ENCODE measurements at places on chromosomes 13 and 19.

DNA sequence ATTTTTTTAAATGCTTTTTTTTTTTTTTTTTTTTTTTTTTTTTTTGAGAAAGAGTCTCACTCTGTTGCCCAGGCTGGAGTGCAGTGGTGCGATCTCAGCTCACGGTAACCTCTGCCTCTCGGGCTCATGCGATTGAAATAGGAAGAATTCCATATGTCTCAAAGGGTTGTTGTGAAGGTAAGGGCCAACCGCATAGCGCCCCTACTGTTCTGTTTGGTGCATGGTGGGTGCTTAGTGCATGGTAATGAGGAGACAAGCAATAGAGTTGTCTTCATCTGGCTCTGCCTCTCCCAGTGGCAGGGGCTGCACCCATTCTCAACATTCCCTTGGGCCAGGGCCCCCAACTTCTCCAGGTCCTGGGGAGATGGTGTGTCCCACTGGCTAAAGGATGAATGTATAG is 68.7 kb downstream of the RASL11A start:
- peak; percentile 53 for DNase-seq

DNA sequence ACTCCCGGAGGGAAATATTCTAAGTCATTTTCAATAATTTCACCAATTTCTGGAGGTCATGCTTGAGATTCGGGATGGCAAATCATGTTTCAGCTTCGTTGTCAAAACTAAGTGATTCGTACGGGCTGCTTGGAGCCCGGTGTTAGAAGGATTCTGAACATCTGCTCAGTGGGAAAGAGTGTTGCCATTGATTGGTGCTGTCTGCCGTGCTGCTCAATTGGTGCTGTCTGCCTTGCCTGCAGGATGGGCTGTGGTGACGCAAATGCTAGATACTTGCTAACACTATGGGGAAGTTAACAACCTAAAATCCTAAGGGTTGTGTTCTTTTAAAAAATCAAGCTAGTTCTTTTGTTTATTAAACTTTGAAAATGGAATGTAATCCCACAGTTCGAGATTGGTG is 17.3 kb upstream of the CACNG8 start:
- DNase-seq: peak; percentile 7

DNA sequence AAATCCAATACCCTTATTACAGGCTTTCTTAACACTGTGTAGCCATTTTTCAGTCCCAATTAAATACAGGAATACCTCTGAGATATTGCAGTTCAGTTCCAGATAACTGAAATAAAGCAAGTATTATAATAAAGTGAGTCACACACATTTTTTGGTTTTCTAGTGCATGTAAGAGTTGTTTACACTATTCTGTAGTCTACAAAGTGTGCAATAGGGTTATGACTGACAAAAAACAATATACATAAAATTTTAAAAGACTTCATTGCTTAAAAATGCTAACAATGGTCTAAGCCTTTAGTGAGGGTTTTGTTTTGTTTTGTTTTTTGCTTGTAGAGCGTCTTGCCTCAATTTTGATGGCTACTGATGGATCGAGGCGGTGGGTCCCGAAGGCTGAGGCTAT is 434.4 kb upstream of the NBEA start:
- DNase-seq: peak; percentile 27

DNA sequence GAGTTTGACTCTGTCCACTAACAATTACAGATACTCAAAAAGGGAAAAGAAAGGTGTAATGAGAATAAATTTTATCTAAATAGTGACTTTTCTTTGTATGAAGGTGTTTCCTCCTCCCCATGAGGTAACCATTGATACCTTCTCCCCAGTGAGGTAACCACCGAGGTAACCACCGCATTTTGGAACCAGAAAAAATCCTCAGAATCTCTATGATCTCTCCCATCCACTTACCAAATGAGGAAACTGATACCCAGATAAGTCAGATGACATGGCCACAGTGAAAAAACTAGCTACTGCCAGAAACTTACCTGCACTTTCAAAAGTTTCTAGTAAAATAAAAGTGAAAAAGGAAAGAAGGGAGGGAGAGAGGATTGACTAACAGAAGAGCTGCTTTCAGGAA is 124.0 kb upstream of the FNDC3A start:
- no peak for DNase-seq

DNA sequence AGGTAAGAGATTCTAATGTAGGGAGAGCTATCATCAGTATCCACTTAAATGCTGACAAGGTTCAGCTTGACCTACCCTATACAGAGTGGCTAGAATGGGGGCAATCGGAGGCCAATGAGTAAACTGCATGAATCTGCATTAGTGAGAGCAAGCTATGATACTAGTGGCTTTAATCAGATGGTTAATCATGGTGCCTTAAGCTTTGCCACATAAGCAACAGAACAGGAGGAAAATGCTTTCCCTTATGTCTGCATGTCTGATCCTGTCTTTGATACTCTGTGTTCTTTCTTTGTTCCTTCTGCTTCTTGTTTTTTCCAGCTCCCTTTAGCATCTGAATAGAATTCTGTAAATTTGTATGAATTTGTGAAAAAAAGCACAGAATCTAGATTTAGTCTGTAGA is 91.1 kb downstream of the WDFY2 start:
- DNase-seq: no peak

- DNase-seq: no peak
These were observed 40.6 kb downstream of the WDFY2 start for GRCh38 chr13:51624695-51625345.

DNA sequence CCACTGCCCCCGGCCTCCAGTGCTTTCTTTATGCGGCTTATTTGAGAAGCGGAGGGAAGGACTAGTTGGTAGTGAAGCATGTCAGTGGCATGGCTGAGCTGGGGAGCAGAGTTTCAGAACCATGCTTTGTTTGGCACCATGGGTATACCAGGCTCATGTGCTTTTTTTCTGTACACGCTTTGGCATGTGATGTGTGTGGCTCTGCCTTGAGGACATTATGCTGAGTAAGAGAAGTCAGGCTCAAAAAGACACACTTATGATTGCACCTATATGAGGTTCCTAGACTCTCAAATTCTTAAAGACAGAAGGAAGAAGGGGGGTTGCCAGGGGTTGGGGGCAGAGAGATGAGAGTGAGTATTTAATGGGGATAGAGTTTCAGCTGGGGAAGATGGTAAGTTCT is 21.3 kb downstream of the GATAD2A start:
- no peak for DNase-seq
